ENCODE measurements at places on chromosomes 16 and 17.

GRCh38 chr16:27350006-27350405, 36.2 kb downstream of the IL4R start:
- no peak for DNase-seq

GRCh38 chr17:17089796-17090641, 47.8 kb downstream of the MPRIP start:
- no peak for DNase-seq

GRCh38 chr16:89370081-89370511, 120.3 kb downstream of the ANKRD11 start:
- DNase-seq = no peak

DNA sequence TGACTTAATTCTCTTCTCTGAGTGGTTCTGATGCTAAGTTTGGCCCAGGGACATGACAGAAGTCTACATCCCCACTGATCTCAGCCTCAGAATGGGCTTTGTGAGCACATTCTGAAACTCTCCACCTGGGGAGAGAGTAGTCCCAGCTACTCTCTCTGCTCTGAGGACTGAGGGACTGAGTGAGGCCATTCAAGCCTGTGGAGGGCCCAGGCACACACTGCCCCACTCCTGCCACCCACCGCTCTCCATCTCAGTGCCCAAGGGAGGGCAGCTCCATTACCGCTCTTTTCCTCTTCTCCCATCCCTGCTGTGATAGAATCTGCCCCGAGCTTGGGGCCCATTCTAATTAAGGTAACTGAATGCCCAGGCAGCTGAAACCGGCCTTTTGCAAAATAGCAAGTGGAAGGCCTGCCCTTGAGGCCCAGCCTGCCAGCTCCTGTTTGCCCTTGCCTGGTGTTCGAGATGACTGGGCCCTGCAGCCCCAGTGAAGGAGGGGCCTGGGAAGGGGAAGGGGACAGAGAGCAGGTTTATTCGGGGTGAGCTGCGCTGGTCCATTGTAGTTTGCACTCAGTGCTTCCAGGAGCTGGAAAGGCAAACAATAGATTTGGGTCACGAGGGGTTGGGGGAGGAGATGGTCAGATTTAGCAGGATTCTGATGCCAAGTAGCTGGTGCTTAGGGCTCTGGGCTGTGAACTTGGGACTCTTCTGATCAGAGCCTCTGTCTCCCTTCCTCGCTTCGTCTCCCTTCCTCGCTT, 76.2 kb downstream of the RAB11FIP4 start:
- DNase-seq = no peak

- DNase-seq = no peak
Observed at GRCh38 chr17:42873315-42873714, 22.3 kb downstream of the AOC3 start.

Data from COLO829 (cell line).